ENCODE measurements at places on chromosomes 2 and 18.

GRCh38 chr2:186605041-186605440, 15.2 kb downstream of the ITGAV start:
- DNase-seq: no peak

GRCh38 chr2:25311865-25312575, 29.7 kb downstream of the DNMT3A start:
- peak; percentile 55 for DNase-seq

- no peak for DNase-seq
Observed at GRCh38 chr2:227933884-227934283, 62.5 kb downstream of the DAW1 start.

GRCh38 chr2:155368934-155369333, 670.4 kb downstream of the KCNJ3 start:
- peak; percentile 7 for DNase-seq

DNA sequence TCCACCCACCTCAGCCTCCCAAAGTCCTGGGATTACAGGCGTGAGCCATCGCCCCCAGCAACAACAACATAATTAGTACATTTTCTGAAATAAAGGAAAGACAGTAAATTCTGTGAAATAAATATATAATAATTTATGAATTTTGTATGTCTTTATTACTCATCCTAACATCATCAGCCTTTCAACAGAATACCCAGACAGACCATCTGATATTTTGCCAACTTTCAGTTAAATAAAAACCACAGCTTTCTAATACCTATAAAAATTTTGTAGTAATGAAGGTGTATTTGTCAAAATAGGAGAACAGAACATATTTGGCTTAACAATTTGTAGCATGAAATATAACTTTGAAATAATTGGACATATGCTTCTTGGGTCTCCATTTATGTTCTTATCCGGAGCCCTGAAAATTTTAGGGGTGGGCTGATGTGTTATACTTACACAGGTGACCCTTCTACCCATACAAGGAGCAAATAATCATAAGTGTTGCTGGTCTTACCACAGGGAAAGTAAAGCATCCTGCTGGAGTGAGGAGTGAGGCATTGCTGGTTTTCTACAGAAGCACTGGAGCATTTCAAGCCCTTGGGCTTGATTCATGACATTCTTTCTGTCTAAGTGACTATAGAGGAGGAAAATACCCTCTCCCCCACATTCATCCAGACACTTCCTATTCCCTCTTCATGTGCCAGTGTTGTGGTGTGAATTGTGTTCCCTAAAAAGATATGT, 99.3 kb downstream of the SPOPL start:
- no peak for DNase-seq

DNA sequence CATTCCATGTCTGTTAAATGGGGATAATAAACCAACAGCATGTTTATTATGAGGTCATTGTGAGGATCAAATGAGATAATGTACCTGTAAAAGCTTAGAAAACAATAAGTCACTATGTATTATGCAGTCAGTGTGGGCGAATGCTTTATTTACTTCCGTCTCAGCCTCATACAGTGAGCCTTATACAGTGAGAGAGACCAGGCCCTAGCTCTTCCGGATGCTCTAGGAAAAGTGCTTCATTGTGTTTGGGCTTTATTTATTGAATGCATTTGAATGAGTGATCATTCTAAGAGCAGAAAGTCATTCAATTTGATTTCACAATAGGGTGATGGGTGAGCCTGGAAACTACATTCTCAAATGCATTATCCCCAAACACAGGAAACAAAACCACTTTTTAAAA, 603.9 kb upstream of the FANCL start:
- no peak for DNase-seq

- no peak for DNase-seq
Observed at GRCh38 chr2:2635025-2635528, 304.0 kb upstream of the MYT1L start.

- DNase-seq: peak; percentile 16
Observed at GRCh38 chr2:110993557-110994231, 127.0 kb upstream of the BCL2L11 start.

DNA sequence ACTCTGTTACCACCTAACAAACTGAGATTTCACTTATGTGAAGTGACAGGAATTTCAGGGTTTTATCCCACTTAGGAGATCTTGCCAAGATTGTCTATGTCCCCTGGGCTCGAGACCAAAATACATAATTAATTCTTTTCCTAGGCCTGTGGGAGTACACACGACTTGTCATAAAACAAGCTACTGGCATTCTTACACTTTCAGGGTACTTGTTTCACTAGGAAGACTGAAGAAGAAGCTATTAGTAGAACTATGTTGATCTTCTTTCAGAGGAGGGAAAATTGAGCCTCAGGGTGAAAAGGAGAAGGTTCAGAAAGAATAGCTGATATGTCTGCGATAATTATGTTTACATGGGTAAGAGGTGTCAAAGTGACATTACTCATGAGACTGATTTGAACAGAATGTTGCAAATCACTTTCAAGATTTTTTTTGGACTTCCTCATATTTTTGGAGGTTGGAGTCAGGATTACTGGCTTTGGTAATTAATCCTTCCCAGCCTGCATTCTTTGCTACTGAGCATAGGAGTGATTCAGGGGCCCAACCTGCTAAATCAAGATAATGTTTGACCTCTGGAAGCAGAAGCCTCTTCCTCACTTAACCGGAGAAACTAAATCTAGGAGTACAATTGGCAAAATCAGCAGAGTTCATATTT, 240.0 kb upstream of the NT5C1B start:
- DNase-seq: no peak

GRCh38 chr2:136376798-136377211, 258.9 kb upstream of the CXCR4 start:
- no peak for DNase-seq

- DNase-seq: no peak
Observed at GRCh38 chr2:152609154-152609553, 108.1 kb downstream of the PRPF40A start.

- DNase-seq: no peak
Observed at GRCh38 chr18:11726556-11726955, 37.5 kb downstream of the GNAL start.

DNA sequence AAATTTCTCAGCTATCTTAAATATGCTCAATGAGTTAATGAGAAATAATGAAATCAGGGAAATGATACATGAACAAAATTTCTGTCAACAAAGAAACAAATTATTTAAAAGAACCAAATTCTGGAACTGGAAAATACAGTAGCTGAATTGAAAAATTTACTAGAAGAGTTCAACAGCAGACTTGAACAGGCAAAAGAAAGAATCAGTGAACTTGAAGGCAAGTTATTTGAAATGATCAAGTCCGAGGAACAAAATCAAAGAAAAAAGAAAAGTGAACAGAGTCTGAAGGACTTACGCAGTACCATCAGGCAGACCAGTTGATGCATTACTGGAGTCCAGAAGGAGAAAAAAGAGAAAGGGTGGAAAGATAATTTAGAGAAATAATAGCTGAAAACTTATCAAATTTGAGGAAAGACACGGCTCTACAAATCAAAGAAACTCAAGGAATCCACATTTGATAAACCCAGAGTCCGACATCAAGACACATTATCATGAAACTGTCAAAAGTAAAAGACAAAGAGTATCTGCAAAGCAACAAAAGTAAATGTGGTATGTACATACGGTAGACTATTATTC, 83.6 kb downstream of the CCDC138 start:
- no peak for DNase-seq

DNA sequence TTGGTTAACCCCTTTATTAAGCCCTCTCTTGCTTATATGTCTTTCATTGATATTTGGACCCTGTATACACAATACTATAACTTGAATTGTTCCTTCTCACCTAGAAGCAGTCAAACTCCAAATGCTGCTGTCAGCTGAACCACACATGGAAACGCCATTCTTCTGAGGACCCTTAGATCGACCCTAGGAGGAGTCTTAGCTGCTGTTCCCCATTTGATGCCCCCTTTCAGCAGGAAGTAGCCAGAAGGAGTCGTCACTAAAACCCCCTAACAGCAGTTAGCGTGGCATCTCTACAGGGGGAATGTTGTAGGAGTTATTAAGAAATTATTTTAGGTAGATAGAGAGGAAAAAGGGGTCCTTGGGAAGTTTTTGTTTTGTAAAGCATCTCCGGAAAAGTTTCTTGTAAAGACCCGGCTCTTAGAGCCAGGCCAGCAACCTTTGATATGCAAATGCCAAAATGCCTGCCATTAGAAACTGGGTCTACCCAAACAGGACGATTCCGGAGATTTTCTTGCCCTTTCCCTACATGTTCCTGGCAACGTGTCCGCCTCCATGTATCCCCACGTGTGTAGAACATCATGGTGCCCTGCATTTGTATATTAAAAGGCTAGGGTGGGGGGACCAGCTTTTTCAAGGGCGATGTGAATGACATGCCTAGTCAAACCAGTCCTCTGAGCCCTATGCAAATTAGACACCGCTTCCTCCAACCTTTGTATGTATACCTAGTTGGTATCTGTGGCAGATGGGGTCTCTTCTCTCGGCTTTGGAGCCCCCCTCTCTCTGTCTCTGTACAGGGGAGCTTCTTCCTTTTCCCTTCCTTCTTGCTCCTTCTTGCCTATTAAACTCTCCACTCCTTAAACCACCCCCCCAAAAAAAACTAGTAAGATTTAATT, 638.4 kb upstream of the POU3F3 start:
- no peak for DNase-seq

- peak; percentile 79 for DNase-seq
Observed at GRCh38 chr18:59308248-59308937, 10.1 kb downstream of the CPLX4 start.

DNA sequence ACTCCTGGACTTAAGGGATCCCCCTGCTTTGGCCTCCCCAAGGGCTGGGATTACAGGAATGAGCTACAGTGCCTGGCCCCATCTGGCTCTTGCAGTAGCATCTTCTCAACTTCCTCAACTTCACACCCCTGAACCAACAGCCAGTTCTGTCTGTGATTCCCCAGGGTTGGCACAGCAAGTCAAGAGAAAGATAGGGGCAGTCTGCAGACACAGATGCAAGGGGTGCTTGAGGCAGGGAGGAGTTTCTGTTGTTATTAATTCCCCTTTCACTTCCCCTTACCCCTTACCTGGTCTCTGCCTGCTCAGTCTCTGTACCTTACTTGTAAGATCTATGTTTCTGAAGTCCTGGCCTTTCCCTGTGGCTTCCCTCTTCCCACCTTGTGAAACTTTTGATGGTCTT, 54.1 kb upstream of the MEX3C start:
- no peak for DNase-seq

- DNase-seq: no peak
Observed at GRCh38 chr2:41772697-41773096, 275.1 kb upstream of the PKDCC start.

DNA sequence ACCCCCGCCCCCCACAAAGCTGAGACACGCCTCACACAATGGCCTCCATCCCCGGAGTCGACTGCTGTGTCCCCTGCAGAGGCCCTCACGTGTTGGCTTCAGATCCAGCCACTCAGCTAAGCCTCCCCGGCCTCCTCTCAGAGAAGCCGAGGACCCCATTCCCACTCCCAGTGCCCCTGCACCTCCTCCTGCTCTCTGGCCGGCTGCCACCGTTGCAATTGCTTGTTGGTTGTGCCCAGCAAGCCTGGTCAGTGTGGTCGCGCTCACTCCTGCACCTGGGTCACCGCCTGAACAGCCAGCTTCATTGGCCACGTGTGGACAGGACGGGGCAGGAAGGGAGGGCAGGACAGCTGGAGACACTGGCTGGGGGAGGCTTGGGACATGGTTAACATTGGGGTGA, 191.5 kb upstream of the SALL3 start:
- no peak for DNase-seq

DNA sequence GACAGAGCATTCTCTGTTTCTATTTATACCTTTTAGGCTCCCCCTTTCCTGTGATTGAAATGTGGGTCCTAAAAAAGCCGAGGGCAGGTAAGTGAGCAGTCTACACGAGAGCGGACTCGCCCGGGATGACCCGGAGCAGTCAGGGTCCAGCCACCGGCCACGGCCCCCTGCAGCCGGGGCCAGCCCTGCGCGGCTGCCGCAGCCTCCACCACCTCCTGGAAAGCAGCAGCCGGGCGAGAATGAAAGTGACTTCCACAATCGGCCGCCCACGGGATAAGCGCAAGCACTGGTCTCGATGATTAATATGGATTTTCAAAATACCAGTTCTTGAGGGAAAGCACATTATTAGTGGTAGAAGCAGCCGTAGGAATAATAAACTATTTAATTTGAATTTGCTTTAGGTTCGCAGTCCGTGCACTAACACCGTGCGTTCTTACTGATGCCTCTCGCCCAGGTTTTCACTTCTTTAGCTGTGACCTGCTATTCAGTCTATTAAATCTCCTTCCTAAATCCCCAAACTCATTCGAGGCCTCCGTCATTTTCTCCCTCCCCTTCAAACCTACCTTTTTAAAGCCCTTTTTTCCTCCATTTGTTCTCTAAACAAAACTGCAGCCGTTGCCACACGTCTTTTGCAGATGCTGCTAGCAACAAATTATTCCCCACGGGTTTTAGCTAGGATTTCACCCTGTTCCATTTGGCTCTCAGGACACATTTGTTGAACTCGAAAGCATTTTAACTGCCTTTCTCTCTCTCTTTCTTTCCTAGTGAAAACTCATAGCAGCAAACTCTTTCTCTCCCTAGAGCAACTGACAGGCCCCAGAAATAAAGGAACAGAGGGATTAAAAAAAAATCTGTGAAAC, 1015.1 kb upstream of the PIK3C3 start:
- DNase-seq: no peak

DNA sequence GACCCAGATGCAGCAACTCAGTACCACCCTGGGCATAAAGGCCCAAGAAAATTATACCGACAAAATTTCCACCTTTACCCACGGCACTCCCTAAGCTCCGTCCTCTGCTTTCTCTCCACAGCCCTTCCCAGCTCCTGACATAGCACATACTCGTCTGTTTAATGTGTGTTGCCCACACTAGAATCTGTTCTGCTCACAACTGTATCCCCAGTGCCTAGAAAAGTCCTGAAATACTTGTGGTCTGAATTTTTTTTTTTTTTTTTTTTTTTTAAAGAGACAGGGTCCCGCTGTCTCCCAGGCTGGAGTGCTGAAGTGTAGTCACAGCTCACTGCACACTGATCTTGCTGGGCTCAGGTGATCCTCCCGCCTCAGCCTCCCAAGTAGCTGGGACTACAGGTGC, 62.3 kb downstream of the ADCY3 start:
- no peak for DNase-seq

DNA sequence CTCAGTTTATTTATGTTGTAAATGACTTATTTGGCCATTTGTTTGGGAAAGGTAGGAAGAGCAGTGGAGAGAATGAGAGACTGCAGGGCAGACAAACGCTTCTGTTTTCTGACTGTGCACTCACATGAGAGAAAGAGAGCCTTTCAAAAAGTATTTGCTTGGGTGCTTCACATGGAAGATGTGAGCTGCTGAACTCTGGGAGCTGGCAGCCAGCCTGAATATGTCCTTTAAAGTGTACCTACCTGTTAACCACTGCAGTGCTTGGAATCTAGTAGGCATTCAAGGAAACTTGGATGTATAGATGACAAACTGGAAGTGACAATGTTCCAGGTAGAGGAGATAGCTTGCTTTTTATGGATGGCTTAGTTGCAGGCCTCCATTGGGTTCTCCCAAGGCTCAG, 68.8 kb downstream of the PTPRM start:
- no peak for DNase-seq

GRCh38 chr2:148816176-148816575, 58.9 kb upstream of the KIF5C start:
- no peak for DNase-seq

GRCh38 chr2:144513388-144514101, 6.4 kb downstream of the ZEB2 start:
- DNase-seq: no peak

Measured in NCI-H146 (cell line).